ENCODE measurements at places on chromosomes 2 and 18.

- no peak for DNase-seq
Observed at GRCh38 chr2:129396980-129397599, 582.4 kb upstream of the RAB6C start.

DNA sequence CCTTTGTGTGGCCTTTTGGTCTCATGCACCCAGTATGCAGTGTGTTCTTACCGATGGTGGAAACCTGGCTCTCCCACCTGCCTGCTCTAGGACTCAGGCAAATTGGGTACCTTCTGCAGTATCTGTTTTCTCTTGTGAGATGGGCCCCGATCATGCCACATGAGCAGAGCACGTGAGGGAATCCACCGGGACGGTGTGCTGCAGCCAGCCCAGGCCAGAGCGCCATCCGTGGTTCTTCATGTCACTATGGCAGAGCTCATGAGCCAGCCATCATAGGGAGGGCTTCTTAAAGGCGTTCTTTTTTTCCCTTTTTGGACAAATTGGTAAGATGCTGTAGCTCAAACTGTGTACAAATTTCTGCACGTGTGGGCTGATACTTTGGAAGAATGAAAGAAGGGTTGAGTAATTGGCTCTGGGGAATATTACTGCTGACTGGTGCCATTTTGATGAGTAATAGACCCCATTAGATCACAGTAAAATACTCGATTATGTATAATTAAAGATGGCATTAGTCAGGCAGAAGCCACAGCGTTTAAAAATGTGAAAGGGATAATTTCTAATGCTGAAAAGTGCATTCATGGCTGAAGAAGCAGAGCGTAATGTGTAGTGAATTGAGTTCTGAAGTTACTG is 19.2 kb downstream of the SH3RF3 start:
- DNase-seq, result no peak

- DNase-seq, result no peak
Observed at GRCh38 chr18:56258178-56258577, 380.2 kb downstream of the TXNL1 start.

DNA sequence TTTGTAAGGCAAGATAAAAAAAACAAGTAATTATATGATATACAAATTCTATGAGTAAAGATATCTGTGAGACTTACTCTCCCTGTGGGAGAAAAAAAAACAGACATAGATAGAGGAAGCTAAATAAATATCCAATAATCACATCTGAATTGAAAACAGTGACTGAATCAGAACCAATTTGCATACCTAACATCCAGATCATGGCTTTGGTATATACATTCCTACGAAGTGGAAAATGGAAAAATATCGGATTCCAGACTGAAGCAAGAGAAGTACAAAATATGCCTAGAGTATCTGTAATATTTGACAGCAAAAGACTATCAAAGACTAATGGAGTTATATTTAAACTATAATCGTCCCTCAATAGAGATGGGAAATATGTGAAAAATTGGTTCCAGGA is 1108.1 kb upstream of the CHAC2 start:
- no peak for DNase-seq

DNA sequence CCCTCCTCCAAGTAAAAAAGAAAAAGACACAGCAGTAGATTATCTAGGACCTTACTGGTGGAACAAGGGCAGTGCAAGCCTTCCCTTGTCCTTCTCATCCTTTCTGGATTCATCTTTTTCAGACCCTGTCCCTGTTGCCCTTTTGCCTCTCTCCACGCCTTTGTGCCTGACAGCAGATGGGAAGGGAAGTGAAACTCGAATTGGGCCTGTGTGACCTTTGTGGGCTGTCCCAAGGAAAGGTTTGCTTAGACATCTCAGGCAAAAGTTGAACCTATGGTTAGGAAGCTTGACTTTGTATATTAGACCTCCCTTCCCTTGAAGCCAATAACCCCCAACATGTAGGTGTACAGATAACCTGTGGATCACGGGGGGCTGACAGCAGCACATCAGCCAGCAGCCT is 185.3 kb downstream of the PRKCE start:
- DNase-seq, result no peak

- no peak for DNase-seq
Observed at GRCh38 chr2:48993576-48993975, 160.7 kb downstream of the FSHR start.

- DNase-seq, result no peak
Observed at GRCh38 chr2:88865801-88866371, 174.4 kb downstream of the RPIA start.

DNA sequence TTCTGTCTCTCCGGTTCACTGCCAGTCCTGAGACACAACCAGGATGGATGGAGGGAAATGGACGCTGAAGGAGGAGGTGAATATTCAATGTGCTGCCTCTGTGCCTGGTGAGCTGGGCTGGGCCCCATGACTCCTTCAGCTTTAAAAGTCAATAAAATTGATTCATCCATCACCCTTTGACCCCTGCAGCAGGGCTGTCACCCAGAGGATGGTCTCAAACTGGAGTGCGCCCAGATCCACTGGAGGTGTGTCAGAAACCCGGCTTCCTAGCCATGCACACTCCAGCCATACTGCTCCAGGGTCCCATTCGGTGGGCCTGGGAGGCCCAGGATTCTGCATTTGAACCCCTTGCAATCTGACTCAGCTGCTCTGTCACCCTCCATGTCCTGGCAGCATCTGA is 94.1 kb upstream of the BOD1L2 start:
- DNase-seq, result no peak

- DNase-seq, result no peak
Observed at GRCh38 chr18:75896865-75897264, 469.4 kb upstream of the SMIM21 start.

- no peak for DNase-seq
Observed at GRCh38 chr2:27518113-27518781, 21.6 kb downstream of the GCKR start.

GRCh38 chr2:195316486-195316885 is 340.5 kb upstream of the SLC39A10 start:
- DNase-seq, result no peak

GRCh38 chr2:211835695-211836094 is 702.9 kb downstream of the ERBB4 start:
- no peak for DNase-seq

GRCh38 chr2:16650287-16651249 is 15.1 kb downstream of the CYRIA start:
- DNase-seq, result no peak

DNA sequence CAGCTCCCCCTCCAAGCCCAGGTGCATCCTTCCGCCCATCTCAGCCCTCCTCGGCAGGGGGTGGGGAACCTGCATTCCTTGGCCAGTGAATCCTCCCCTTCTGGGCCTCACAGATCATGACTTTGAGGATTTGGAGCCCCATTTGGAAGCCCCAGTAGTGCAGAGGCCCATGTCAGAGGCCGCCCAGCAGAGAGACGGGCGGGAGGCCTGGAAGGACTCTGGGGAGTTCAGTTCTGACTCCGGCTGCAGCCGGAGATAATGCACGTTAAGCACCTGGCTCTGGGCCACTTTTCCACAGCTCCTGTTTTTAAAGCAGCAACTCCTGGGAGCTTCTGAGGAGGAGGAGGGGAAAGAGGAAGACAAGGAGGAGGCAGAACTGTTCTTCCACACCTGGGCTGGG is 14.9 kb downstream of the ATOH8 start:
- no peak for DNase-seq

DNA sequence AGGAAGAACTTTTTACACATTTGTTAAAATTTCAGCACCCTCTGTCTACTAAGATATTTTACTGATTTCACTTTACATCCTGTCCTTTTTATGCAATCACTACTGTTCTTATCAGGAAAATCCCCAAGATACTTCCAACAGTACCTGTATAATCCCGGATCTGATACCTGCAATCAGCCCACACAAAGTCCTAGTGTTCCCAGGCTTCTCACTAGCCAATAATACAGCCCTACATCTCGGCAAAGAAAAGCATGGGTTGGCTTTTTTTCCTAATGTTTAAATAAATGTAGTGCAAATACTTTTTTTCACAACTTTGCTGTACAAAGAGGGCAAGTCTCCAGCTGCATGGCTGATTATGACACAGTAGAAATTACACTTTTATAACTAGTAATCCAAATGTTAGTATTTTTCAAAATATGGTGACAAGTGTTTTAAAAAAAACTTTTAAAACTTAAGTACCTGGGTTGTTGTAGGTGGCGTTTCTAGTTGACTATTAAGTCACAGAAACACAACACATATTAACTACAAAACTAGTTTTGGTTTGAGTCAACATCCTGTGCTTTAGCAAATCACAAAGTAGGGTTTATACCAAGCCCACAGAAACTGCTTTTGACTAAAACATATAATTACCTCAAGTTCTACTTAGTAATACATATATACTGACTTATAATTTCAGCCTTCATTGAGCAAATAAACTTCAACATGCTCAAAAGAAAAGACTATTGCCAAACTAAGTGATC is 19.5 kb downstream of the CNOT11 start:
- DNase-seq, result no peak

GRCh38 chr18:55166260-55166598 is 207.0 kb upstream of the CCDC68 start:
- DNase-seq, result no peak

GRCh38 chr2:117960231-117960630 is 53.6 kb downstream of the CCDC93 start:
- no peak for DNase-seq

DNA sequence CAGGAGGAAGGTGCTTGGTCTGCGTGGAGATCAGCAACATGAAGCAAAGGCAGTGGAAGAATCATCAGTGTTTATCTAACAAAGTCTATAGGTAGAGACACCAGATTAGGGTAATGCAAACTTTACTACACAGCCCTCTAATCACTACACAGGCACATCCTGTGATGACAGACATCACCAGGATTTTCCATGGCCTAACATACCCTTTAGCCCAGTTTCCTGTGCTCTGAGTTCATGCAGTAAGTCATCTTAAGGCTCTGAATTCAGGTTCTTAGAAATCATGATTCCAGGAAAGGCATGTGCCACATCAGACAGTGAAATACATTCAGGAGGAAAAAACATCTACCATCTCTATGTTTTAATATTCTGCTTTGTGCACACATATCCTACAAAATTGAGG is 708.5 kb upstream of the SLC8A1 start:
- no peak for DNase-seq

DNA sequence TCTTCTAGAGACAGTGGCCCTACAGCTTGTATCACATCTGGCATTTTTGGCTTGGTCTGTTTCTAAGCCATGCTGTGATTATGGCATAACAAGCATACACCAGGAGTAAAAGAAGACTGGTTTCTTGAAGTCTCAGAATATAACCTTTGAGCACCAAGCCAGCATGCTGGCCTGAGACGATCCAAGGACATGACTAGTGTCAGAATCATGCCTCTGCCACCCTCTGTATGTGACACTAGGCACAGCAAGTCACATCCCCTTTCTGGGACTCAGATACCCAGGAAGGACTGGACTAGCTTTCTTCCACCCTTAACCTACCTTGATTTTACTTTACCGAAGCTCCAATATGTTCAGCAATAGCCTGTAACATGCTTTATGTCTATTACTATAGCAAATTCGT is 345.5 kb downstream of the SETBP1 start:
- DNase-seq, result no peak

GRCh38 chr18:59604877-59605276 is 92.3 kb downstream of the CCBE1 start:
- no peak for DNase-seq

DNA sequence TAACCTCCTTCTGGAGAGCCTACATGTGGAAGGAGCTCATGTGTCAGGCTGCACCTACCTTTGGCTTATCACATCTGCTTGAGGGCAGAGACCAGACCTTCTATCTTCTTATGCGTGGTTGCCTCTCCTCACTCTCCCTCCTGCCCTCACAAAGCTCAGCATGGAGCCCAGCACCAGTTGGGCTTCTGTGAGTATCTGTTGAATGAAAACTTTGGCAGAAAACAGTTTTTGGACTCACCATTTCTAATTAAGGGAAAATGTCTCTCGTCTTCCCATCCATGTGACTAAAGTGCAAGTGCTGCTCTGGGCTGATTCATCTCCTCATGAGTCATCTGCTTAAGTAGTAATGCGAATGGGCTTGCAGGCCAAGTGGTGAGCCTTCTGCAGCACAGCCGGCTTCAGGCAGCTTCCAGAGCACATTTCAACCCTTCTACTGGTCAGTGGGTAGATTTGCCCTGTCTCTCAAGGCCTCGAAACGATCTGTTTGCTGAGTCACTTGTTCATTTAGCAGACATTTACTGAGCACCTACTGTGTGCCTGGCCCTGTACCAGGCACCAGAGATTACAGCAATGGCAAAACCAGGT is 102.6 kb downstream of the VSNL1 start:
- no peak for DNase-seq

- DNase-seq, result no peak
Observed at GRCh38 chr2:234391625-234392024, 105.3 kb downstream of the ARL4C start.

GRCh38 chr2:237669628-237670392 is 42.4 kb downstream of the LRRFIP1 start:
- DNase-seq, result no peak

DNA sequence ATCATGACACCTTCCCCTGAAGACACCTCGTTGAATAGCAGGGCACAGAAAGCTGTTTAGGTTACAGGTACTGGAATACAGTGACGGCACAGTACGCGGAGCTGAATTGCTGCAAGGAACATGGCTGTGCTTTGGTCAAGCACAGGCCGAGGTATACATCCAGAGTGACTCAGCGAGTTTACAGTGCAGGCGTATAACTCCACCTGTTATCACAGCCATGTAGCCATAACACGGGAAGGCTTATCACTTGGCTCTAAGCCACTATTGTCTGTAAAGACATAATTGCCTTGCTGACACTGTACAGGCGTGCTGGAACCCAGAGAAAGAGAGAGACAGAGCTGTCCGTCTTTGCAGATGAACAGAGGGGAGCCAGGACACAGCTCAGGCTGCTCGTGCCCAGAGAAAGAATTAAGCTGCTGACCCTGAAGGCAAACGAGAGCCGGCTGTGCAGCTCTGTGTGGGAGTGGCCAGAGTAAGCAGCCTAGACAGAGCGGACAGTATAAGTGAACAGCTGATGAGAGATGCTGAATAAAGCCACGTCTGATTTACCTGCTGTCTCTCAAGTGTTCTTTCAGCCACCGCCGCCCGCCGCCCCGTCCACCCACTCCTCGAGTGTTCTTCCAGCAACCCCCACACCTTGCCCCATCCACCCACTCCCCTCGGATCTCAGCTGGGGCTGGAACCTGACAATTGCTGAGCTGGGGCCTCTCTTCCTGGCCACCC is 87.3 kb upstream of the PPP1CB start:
- DNase-seq, result no peak

GRCh38 chr2:237411092-237411601 is 2.8 kb downstream of the COL6A3 start:
- no peak for DNase-seq

DNA sequence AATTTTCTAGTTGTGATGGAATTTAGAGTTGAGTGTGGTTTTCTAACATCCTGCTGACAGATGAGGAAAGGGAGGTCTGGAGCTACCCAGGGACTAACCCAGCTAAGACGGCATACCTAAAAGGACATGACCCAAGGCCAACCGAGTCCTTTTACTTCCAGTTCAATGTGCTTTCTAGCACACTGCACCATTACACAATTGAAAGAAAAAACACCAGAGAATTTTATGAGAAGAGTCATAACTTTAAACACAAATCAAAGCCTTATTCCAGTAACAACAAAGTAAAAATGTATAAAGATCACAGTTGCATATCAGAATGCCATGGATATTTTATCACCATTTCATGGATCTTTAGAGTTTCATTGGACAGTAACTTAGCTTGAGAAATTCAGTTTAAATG is 480.3 kb downstream of the MEIS1 start:
- DNase-seq, result no peak

Data from stimulated activated CD8-positive, alpha-beta memory T cell treated with anti-CD3 and anti-CD28 coated beads, Interleukin-4, amount 100 ng/mL, for 4 hours (primary cell).